SW480 (cell line): ENCODE measurements at places on chromosomes 16 and 17.

- no peak for DNase-seq
These were observed at the start of gene PIGQ for GRCh38 chr16:569445-570254. TSS of gene PIGQ (plus strand) at chr16:569968. CDS start at chr16:574075, 4,107 bp downstream.

GRCh38 chr17:80154166-80154565 lies 7.2 kb upstream of the EIF4A3 start:
- no peak for DNase-seq

DNA sequence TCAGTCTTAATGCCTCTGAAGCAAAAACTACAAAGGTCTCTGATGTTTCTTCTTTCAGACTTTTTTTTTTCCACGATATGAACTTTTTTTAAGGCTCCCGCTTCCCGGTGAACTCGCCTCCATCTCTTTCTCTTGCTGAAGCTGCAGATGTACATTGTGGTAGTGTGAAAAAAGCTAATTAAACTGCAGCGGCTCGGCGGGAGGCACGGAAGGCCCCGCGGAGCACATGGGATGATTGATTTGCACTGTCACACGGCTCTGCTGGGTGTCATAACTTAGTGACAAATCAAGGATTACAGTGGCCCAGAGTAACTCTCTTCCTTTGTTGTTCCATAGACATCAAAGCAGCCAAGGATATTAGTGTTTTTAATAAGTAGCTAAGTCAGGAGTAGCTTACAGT lies 196.3 kb downstream of the AXIN2 start:
- peak; percentile 77 for DNase-seq

- peak; percentile 76 for DNase-seq
These were observed 6.2 kb upstream of the SLC7A6 start for GRCh38 chr16:68257906-68258800.

DNA sequence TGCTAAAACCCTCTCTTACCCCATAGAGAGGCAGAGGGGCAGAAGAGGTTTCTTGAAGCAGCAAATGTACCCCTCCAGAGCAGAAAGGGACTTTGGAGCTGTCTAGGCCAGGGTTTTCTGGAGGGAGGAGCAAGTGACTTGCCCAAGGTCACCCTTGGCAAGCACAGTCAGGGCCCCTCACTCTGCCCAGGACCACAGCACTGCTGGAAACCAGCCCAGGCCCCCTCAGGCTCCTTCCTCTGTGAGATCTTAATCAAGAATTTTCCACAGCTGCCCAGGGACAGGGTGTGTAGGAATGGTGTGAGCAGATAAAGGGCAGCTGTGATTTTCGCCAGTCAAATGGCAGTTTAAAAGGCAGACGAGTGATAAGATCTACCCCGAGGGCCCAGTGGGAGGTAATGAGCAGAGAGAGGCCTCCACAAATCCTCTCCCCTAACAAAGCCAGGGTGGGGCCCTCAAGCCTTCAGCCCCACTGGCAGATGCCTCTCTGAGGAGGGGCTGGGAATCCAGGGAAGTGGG lies 3.9 kb upstream of the SLC12A3 start:
- no peak for DNase-seq

DNA sequence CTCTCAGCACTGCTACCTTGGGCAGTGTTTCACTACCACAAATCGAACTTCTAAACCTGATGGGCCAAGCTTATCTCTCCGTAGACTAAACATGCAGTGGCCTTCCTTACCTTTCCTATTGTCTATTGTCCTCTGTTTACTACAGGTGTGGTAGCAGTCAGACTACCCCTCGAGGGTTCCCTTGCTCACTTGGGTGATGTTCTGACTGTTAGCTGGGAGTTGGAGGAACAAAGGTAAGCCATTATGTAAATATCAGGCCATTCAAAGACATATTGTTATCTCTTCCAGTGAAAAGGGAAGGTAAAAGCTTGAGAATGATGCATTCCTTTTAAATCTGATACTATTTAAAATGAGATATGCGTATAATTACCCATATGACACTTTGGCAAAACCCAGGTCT lies 828.3 kb upstream of the EEF2KMT start:
- no peak for DNase-seq

- peak; percentile 64 for DNase-seq
These were observed 672 bp upstream of the ALKBH5 start for GRCh38 chr17:18182978-18183333.

- DNase-seq: no peak
These were observed 3.1 kb downstream of the CTRB2 start for GRCh38 chr16:75203667-75204409.

DNA sequence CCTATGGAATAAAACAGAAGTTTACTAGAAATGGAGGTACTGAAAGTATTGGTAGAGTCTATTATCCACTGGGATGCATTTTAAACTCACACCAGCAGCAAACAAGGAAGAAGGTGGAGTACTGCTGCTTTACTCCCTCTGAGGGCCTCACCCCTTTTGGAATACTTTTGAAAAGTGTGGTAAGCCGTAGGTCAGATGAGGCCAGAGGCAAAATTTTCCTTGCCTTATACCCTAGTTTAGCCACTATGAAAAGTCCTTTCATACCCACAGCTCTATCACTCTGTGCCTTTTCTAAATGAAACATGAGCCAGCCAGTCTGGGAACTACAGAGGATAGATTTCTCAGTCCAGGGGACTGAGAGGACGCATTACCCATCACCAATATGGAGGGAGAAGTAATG lies 14.0 kb downstream of the GDE1 start:
- DNase-seq: no peak

GRCh38 chr17:30379303-30379902 lies 676 bp downstream of the CPD start:
- DNase-seq: peak; percentile 38

DNA sequence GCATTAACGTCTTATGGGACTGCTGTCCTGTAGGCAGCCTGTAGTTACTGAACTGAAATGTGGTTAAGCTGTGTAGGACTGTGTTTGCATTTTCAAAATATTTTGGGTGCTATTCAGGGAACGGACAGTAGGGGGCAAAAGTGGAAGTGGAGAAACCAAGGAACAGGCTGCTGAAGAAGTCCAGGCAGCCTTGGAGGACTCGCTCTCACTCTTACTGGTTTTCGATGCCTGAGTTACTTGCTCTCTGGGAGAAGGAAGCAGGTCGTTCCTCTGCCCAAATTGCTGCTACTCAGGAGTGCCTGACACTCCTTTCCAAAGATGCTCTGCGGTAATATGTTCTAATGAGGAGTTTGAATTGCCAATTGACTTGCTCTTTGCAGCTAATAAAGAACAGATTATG lies 64.5 kb upstream of the RBFOX1 start:
- peak; percentile 11 for DNase-seq

DNA sequence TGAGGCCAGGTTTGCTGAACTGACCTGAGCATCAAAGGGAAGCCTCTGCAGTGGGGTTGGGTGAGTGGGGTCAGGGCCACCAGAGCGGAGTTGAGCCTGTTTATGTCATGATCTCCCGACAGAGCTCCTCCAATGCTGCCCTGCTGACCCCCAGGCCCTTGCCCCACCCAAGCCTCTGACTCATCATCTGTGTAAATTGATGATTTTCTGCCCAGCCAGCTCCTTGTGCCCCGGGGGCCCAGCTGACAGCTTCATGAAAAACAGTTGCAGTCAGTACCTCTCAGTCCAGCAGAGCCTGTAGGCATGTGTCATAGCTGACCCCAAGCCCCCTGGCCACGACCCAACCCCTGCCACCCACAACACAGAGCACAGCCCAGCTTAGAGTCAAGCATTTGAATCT lies 134.9 kb downstream of the CCT6B start:
- no peak for DNase-seq

GRCh38 chr17:48351911-48352332 lies 78.1 kb downstream of the SKAP1 start:
- peak; percentile 39 for DNase-seq

GRCh38 chr17:30573603-30574175 lies 96.5 kb downstream of the GOSR1 start:
- no peak for DNase-seq

DNA sequence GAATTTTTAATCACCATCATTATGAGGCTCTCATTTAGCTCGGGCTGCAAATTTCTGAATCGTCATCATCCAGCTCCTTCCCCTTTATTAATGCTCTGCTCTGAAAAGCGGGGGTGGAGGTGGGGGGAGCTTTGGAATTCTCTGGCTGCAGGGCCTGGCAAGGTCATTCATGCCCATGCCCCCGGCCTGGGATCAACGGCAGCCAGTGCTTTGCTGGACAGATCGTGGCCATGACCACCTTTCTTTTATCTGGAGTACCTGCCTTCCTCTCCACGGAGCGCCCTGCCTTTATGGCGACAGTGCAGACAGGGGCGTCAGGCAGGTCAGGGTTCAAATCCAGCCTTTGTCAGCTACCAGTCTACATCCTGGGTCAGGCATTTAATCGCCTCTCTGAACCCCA lies 5.1 kb upstream of the CPSF4L start:
- DNase-seq: no peak

DNA sequence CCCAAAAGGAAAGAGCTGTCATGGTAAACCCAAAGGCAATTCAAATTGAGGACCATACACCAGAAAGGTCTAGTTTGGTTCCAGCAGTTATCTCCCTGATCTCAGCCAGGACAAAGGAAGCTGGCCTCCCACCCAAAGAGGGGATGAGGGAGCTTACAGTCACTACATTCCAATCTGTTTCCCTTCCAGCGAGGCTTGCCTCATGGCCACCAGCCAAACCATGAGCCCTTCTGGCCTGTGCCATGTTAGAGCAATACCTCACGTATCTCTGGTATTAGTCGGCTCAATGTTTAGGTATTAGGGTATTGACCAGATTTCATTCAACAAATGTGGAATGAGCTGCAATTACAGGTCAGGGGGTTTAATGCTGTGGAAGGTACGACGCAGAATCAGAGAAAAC lies 8.4 kb downstream of the NDUFAB1 start:
- DNase-seq: no peak

DNA sequence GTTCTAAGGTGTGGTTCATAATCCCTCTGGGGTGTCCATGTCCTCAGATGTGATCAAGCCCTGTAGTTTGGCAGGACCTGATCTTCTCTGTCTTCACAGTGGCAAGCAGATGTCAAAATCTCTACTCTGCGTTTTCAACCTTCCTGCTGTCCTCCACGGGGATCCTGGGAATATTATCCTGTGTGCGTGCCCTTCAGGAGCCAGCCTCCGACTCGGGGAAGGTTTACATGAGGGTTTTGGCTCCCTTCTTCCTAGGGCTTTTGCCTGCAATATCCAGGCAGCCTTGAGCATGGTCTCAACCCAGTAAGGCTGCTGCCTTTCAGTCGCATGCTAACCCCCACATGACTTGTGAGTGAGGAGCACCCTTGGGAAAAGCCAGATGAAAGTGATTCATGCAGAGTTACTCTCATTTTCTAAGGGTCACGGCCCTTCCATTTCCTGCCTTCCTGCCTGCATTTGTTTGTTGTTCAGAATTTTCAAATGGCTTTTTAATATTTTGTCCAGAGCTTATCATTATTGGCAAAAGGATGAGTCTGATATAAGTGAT lies 202.2 kb upstream of the CHMP6 start:
- peak; percentile 41 for DNase-seq

DNA sequence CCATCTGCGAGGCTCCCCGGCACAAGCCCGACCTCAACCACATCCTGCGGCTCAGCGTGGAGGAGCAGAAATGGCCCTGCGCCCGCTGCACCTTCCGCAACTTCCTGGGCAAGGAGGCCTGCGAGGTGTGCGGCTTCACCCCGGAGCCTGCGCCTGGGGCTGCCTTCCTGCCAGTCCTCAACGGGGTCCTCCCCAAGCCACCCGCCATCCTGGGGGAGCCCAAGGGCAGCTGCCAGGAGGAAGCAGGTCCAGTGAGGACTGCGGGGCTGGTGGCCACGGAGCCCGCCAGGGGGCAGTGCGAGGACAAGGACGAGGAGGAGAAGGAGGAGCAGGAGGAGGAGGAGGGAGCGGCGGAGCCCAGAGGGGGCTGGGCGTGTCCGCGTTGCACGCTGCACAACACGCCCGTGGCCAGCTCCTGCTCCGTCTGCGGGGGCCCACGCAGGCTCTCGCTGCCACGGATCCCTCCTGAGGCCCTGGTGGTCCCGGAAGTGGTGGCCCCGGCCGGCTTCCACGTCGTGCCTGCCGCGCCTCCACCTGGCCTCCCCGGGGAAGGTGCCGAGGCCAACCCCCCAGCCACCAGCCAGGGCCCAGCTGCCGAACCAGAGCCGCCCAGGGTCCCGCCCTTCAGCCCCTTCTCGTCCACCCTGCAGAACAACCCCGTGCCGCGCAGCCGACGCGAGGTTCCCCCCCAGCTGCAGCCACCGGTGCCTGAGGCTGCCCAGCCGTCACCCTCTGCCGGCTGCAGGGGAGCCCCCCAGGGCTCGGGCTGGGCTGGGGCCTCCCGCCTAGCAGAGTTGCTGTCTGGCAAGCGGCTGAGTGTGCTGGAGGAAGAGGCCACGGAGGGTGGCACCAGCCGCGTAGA lies 13.1 kb upstream of the PRR35 start:
- no peak for DNase-seq

DNA sequence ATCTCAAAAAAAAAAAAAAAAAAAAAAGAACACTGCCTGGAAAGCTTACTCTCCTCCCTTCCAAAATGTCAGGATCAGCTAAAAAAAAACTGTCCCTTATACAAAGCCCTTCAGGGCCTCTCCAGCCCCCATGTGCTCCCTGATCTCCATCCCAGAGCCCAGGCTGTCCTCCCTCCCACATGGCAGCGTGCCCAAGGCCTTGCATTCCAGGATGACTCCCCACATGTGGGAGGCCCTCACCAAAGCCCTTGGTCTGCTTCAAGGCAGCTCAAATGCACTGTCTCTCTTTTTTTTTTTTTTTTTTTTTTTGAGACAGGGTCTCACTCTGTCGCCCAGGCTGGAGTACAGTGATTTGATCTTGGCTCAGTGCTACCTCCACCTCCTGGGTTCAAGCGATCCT lies 2.3 kb downstream of the FDXR start:
- DNase-seq: no peak

DNA sequence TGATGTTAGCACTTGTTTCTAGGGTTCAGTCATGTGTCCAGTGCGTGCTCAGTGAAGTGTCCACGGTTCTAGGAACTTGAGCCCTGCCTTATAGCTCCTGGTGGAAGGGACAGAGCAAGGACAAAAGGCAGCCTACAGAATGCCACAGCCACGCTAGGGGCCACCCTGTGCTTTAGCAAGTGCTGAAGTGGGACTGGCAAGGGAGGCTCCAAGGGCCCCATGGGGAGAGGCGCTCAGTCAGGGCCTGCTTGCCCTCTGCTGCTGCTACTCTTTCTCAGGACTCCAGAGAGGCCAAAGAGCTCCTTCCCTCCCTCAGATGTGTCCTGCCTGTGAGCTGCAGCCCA lies 6.8 kb downstream of the NT5C start:
- peak; percentile 25 for DNase-seq

GRCh38 chr16:21275529-21275928 lies 2.6 kb downstream of the CRYM start:
- DNase-seq: no peak

GRCh38 chr17:50289991-50290702 lies 15.9 kb downstream of the TMEM92 start:
- peak; percentile 40 for DNase-seq

- no peak for DNase-seq
These were observed 292.3 kb downstream of the SHISA9 start for GRCh38 chr16:13193721-13194120.

GRCh38 chr16:49464877-49465504 lies 91.4 kb downstream of the C16orf78 start:
- DNase-seq: no peak
